Occipital lobe (tissue), 3 donors: ENCODE measurements at places on chromosomes 6 and 20. TPM values are rescaled to one million over a fixed set of nuclear protein-coding genes. Genes with fewer than 3 reads are reported as not detected.

Gene VGLL2
- total RNA-seq: not detected

Gene ENPP1
- total RNA-seq: 0.47 TPM

Gene OPN5
- total RNA-seq: not detected

Gene METTL24
- total RNA-seq: 2.5 TPM

- DNase-seq: no peak
These were observed 600.4 kb downstream of the HTR1B start for GRCh38 chr6:76862936-76863335.
